ENCODE measurements at places on chromosomes 7 and 10.

DNA sequence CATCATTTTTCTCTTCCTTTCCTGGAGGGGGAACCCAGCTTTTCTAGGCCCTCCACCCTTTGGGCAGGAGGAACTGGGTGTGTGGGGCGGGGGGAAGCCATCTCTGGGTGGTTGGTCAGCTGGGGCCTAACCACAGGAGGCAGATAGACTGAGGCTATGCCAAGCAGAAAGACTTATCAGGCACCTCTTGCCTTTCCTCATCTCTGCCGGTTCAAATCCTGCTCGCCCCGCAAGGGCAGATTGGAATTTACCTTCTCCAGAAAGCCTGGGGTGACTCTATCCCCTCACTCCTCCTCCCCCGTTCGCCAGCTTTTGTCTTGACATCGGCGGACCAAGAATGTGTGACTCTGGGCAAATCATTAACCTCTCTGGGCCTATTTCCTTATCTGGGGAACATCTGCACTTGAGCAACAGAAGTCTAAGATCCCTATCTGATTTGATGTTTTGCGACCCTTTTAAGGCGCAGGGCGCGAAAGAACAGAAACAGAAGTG lies 584 bp upstream of the GARS1 start:
- no peak for DNase-seq

DNA sequence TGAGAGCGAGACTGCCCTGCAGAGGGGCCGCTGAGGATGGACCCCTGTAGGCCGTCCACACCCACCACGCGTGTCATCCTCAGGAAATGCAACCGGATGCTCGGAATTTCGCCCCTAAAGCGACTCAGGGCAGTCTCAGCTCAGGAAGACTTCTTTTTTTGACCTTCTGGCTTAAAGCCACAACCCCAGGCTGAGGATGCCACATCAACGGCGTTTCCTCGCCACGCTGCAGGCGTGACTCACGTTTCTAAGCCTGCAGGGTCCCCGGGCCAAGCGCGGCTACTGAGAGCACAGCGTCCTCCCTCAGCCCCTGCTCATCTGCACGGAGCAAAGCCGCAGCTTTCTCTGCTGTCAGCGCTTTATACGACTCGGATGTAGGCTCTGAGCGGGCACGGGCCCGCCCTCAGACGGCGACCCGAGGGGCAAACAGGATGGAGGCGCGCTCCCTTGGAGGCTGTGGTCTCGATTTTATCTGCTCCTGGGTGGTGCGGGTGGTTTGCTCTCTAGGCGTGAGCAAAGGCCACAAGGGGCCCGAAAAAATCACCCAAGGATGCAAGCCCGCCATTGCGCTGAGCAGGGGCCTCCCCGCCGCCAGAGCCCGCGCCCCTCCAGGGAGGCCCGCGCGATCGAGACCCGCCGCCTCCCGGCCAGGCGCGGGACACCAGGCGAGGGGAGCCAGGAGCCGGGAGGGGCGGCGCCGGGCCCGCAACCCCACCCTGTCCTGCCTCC lies 726 bp upstream of the INSIG1 start:
- DNase-seq, result peak; percentile 50

DNA sequence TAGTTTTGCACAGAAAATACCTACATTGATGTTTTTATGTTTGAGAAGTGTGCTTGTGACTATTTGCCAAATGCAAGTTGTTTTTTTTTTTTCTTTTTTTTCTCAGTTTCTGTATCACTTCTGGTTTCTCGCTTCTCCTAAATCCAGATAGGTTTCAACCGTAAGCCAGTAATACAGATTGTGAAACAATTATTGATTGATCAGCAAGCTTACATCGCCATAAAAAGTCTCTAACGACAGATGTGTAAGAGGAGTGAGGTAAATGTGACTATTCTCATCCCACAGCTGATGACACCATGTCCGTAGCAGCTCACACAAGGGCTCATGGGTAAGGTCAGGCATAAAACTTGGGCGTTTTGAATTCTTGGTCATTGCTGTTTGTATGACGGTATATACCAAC lies 202.8 kb upstream of the AKR1E2 start:
- no peak for DNase-seq

GRCh38 chr7:19442016-19442785 lies 266.6 kb downstream of the POLR1F start:
- DNase-seq, result no peak

- peak; percentile 50 for DNase-seq
Measured at GRCh38 chr10:122051609-122052385, 62.8 kb downstream of the TACC2 start.

GRCh38 chr10:21265622-21266021 lies 259.9 kb downstream of the SKIDA1 start:
- DNase-seq, result no peak

DNA sequence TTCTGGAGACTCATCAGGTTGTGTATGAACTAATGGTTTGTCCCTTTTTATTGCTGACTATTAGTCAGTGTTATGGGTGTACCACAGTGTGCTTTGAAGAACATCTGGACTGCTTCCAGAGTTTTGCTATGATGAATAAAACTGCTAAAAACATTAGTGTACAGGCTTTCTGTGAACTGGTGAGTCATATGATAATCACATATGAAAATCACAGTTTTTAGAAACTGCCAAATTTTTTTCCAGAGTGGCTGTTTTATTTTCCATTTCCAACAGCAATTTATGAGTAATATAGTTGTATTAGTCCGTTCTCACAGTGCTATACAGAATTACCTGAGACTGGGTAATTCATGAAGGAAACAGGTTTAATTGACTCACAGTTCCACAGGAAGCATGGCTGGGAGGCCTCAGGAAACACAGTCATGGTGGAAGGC lies 281.2 kb upstream of the VSTM2A start:
- DNase-seq, result no peak

DNA sequence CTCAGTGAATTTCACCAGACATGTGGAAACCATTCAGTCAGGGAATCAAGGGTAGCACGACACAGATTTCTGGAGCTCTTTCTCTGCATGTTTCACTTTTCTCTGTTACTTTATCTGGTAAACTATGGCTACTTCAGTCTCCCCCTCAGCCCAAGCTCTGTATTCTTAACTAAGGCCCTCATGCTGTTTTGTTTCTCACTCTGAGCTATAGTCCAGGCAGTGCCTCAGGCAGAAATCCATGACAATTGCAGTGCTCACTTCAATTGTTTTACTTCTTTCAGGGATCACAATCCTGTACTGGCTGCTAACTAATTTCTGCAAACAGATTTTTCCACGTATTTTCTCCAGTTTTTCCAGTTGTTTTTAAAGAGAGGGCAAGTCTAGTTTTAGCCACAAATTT lies 1599.9 kb upstream of the LRRTM3 start:
- DNase-seq, result no peak

GRCh38 chr7:92751902-92752901 lies 84.2 kb downstream of the CDK6 start:
- DNase-seq, result no peak

GRCh38 chr7:110888641-110889040 lies 202.3 kb upstream of the LRRN3 start:
- DNase-seq, result peak; percentile 5

DNA sequence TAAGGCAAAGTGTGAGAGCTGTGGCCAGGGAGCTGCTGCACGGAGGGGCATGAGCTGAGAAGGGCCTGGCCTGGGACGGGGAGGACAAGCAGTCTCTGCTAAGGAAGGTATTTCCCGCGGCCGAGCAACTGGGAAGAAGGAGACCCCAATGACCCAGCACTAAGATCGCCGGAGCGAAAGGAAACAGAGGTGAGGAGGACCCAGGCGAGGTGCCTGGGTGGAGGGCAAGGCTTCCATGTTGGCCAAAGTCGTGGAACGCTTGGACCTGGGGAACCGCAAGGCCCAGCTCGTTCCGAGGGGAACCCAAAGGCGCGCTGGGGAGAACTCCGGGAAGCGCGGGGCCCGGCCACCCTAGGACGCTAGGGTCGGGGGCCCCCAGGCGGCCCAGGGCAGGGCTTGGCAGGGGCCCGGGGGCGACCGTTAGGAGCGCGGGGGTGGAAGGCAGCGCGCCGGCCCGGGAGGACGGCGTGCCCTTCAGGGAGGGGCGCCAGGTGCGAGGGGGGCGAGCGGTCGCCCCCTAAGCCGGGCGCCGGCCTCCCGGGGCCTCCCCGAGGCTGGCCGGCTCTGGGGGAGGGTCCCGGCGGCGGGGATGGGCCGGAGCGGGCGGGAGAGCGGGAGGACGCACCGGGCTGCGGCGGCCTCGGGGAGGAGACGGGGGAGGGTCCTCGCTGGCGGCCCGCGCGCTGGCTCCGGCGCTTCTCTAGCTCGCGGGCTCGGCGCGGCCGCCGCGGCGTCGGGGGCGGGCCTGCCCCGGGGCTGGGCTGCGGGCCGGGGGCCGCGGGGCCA lies 545 bp downstream of the GIGYF1 start:
- no peak for DNase-seq

GRCh38 chr10:111996103-111996502 lies 187.5 kb downstream of the GPAM start:
- DNase-seq, result no peak

DNA sequence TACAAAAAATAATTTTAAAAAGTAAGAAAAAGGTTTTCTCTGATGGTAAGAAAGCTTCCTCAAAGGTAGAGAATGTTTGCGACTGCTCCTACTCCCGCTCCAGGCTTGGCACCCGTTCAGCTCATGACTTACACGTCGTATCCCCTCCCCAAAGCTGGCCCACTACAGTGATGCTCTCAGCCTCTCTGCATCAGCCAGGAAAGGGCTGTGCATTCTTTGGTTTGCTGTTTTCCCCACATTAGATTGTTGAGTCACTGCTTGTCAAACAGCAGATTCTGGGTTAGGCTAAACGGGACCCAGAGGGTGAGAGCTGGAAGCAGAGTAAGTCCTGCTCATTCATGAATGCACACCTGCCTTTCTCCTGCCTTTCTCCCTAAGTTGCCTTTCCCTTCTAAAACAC lies 54.7 kb upstream of the NMT2 start:
- no peak for DNase-seq

DNA sequence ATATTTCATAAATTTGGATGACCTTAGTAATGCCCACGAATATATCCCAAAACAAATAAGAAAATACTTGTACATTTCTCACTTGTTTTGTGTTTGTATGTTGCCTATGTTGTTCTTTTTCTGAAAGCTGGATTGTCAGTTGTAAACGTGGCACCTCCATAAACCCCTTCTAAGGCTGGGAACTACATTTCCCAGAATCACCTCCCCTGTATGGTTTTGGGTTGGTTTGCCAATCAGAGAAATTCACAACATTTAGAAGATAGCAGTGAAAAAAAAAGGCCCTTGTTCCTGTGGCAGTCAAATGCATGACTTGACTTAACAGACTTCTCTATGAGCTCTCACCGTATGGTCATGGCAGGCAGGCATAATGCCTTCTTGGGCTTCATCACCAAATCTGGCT lies 676.3 kb upstream of the STEAP1 start:
- DNase-seq, result no peak

DNA sequence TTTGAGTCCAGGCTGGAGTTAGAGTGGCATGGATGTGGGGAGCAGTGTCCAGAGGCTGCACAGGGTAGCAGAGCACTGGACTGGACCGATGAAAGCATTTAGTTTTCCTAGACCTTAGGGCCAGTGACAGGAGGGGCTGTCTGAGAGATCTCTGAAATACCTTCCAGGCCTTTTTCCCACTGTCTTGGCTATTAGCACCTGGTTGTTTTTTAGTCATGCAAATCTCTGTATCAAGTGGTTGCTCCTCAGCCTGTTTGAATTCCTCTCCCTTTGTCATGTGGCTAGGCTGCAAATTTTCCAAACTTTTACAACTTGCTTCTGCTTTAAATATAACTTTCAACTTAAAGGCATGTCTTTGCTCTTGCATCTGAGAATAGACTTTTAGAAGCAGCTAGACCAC lies 504.3 kb upstream of the VSTM2A start:
- DNase-seq, result no peak
